Right renal cortex interstitium (tissue), 3 donors: ENCODE measurements at places on chromosomes 2 and 18.

- DNase-seq = no peak
Observed at GRCh38 chr18:57991552-57991951, 52.5 kb upstream of the NEDD4L start.

DNA sequence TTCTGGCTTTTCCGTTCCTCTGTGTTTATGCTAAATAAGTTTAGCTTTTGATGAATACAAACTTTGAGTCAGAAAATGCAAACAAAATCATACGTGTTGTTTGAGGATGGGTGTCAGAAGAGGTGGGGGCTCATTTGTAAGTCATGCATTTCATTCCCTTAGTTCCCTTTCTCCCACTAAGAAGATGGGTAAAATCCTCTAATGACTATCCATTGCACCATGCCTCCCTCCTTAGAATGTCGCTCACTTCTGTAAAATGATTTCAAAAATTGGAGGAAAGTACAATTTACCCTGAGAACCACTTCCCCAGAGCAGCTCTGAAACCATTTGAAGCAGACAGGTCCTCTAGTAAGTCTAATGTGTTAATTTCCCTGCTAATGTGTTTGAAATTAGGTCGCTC, 629.6 kb upstream of the VRK2 start:
- DNase-seq = no peak

DNA sequence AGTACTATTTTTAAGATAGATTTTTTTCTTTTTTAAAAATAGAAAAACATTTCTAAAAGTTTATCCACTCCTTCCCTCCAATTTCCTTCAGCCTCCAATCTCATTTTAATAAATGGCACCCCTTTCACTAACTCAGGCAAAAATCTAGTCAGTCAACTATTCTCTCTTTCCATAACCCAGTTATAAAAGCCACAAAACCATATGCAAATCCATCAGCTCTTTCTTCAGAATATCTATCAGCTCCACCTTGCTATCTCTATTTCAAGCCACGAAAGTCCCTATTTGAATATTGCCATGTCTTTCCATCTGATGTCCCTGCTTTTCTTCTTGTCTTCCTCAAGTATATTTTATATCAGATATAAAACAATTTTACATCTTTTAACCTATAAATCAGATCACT, 397.1 kb downstream of the ERBB4 start:
- no peak for DNase-seq

DNA sequence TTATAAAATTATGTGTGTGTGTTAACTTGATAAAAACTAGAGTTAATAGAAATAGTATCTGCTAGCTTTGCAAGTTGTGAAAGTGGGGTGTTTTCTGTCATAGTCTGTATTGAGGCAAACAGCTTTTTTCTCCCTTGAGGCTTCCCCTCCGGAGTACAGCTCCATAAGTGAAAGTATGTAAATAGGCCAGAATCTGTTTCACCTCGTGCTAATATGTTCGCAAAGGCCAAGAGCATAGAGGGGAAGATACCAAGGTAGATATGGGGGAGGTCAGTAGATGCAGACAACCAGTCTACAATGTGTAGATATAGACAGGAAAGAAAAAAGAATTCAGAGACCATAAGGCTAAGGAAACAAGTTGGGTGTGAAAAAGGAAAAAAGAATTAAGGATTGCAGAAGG, 72.9 kb downstream of the PTRHD1 start:
- DNase-seq = no peak

GRCh38 chr2:112181571-112182290, 43.5 kb downstream of the FBLN7 start:
- no peak for DNase-seq

GRCh38 chr2:176096986-176097819, 2.4 kb upstream of the HOXD12 start:
- DNase-seq = no peak

- no peak for DNase-seq
Observed at GRCh38 chr18:26159353-26159752, 25.7 kb downstream of the PSMA8 start.

DNA sequence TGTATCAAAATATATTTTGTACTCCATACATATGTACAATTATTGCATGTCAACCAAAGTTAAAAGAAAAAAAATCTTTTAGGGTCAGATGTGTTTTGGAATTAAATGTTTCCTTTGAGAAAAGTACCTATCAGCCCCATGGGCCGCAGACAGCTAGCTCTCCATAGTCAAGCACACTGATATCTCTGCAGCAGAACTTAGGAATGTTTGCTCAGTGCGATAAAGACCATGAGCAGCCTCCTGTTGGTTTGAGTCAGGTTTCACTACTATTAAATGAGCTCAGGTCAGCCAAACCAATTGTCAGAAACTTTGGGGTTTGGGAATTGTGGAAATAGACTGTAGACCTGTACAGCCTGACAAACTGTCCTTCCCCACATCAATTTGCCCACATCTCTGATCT, 33.7 kb downstream of the LCT start:
- DNase-seq = no peak

DNA sequence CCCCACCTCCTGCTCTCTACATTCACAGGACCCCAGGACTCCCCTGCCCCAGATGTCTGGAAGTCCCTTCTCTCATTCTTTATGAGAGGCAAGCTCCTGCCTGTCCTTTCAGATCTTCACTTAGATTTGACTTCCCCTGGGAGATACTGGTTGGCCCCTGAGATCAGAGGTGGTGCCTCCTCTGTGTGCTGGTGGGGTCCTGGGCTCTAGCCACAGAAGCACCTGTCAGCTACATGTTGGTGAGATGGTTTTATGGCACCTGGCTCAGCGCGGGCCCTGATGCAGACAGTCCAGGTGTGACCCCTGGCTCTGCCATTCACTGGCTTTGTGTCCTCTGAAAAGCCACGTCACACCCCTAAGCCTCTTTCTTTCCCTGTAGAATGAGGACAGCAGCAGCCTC, 369.6 kb upstream of the ID2 start:
- DNase-seq = no peak

DNA sequence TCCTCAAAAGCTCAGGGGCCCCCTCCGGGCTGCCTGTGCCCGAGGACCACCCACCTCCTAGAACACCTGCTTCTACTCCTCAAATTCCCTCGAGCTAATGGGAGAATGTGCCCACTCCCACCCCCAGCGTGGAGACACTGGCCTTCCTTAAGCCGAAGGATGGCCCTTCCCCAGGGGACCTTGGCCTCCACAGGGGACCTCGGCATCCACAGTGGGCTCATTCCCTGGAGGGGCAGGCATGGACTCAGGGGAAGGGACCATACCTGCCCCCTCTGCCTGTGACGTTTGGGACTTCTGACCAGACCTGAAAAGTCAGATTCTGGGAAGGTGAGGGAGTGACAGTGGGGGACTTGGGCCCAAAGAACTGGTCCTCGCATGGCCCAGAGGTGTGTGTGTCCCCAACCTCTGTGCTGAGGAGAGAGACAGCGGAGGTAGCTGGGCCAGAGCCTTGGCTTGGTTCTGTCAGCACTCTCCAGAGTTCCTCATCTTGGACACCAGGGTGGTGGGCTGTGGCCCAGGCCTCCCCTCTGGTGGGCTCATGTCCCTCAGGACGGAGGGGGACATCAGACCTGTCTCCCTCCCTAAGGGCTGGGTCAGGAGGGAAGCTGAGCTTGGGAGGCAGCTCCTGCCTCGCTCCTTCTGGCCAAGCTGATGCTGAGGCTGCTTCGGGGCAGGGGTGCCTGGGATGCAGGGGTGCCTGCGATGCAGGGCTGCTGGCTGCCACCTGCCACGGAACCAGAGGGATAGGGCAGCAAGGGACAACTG, 240.4 kb downstream of the HAUS1 start:
- no peak for DNase-seq

DNA sequence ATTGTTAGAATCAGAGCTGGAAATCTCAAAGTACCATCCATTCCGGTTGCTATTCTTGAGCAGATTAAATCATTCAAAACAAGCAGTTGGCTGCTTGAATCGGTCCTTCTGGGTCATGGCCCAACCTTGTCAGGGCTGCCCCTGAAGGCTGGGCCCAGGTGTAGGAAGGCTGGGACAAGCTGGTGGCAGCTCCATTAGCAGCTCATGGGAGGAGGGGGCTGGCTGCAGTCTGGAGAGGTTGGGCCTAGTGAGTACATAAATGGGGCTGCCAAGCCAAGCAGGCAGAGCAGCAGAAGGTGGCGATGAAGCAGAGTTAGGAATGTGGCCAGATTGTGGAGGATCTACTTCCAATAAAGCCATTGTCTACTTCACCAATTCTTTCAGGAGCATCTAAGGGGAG, 81.4 kb downstream of the ADCYAP1 start:
- DNase-seq = no peak

DNA sequence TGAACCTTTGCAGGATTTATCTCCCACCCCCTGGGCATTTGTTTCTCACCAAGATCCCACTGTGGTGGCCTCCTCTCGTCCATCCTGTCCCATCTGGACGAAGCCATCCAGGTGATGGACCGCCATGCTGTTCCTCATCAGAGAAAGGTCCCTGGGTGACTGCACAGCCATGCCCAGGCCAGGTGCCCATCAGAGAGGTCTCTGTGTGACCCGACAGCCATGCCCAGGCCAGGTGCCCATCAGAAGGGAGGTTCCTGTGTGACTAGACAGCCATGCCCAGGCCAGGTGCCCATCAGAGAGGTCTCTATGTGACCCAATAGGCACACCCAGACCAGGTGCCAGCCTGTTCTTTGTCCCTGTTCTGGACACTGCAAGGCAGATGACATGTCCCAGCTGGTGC, 360.9 kb upstream of the SALL3 start:
- no peak for DNase-seq

GRCh38 chr2:61177727-61178549, 15.9 kb downstream of the C2orf74 start:
- DNase-seq = peak; percentile 27

GRCh38 chr2:105781274-105781978, 36.7 kb downstream of the NCK2 start:
- DNase-seq = no peak

DNA sequence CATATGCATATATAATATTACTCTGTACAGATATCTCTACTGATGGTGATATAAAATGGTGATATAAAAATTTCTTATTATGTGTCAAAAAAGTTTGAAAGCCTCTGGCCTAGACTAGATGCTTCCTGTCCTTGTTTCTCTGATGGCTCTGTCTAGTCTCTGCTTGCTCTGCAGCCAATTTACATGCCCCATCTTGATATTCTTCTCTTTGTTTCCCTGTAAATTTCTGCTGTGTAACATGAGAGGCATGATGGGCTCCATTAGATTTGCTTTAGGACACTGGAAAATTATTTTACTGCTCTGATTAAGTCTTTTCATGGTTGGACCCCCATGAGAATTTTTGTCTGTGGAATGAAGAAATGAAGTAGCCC, 24.3 kb downstream of the BABAM2 start:
- DNase-seq = no peak

- no peak for DNase-seq
Observed at GRCh38 chr2:46983065-46983801, 67.6 kb upstream of the MCFD2 start.

DNA sequence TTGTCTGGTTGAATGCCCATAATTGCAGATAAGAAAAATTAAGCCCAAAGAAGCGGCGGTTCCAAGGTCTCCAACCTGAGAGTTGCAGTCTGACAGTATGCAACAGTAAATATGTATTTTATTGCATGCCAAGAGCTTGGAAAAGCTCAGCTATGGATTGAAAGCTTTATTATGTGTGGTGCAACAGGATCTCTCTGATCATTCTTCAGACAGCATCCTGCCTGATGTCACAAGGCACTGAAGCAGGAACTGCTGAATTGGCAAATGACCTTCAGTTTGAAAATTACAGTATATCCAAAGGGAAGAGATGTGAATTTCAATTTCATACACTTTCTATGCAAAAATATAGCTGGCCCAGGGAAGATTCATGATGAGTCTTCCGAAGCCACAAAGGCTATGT, 42.5 kb downstream of the DOCK10 start:
- DNase-seq = no peak

- no peak for DNase-seq
Observed at GRCh38 chr18:30455741-30456140, 586.8 kb downstream of the DSC3 start.

DNA sequence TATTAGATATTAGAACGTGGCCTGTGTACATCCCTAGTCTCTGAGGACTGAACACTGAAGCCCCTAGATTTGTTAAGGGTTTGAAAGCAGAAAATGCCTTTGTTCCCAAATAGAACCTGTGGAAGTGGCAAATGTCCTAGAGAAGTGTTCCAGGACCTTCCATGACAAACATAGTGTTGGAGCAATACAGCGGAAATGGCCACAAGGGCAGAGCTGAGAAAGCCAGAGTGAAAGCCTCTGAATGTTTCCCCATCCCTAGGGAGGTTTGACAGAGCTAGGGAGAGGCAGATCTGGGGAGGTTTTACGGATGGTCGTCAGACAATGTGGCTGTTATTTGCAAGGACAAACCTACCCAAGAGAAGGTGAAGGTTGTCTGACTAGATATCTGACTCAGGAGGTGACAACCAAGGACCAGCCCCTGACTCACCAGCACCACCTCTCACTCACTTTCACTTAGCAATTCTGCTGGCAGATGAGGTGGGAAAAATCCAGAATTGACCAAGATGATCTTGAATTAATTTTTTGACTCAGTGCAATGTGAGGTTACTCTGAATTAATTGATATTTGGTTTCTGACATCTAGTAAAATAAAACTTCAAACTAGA, 24.1 kb downstream of the RBM43 start:
- no peak for DNase-seq

GRCh38 chr2:213740453-213740852, 456.2 kb downstream of the SPAG16 start:
- DNase-seq = no peak

DNA sequence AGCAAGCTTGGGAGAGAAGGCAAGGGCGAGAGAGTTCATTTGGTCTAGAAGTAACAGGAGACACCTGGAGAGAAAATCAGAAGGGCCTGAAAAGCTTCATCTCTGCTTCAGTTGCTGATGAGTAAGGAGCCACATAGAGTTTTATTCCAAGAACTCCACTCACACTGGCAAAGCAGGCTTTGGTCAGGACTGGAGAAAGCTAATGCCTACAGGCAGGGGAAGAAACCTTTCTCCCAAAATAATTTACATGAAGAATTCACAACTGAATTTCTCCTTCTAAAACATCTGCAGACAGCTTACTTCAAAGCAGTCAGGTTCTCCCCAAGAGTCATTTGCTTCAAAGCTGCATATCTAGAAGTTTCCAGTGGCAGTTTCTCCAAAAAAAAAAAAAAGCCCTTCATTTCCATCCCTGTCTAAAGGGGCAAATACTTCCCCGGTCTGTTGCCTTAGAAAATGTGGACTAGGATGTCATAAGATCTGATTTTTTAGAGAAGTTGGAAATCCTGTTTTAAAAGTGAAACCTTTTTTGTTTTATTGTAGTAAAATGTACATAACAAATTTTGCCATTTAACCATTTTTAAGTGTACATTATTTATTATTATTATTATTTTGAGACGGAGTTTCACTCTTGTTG, 46.3 kb downstream of the TMEM247 start:
- DNase-seq = no peak

GRCh38 chr2:172270278-172271079, 156.9 kb upstream of the ITGA6 start:
- DNase-seq = no peak

DNA sequence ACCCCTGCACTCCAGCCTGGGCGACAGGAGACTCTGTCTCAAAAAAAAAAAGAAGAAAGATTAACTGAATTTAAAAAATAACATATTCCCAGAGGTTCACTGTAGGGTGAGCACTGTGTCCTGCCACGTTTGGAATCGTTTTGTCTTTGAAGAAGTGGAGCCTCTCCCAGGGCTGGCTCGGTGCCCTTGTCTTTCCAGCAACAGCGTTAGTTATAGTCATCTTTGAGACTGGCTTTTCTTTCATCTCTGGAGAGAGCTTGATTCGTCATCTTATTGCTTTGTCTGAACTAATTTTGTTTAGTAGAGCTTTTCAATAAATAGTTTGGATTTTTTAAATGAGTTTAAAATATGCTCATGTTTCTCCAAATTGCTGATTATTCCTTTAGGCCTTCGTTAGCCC, 50.5 kb downstream of the IMPA2 start:
- no peak for DNase-seq

- no peak for DNase-seq
Observed at GRCh38 chr2:33670392-33670937, 71.4 kb upstream of the FAM98A start.
